ENCODE measurements at places on chromosomes 4 and X. TPM values are rescaled to one million over a fixed set of nuclear protein-coding genes. Genes with fewer than 3 reads are reported as not detected.

SCD5 gene
- total RNA-seq: 16.7 TPM

SORCS2 gene
- 5.0 TPM for total RNA-seq

ADH1C gene
- 2.6 TPM for total RNA-seq

- DNase-seq: no peak
Observed at GRCh38 chr4:185909972-185910371, 98.0 kb upstream of the SORBS2 start.

DNA sequence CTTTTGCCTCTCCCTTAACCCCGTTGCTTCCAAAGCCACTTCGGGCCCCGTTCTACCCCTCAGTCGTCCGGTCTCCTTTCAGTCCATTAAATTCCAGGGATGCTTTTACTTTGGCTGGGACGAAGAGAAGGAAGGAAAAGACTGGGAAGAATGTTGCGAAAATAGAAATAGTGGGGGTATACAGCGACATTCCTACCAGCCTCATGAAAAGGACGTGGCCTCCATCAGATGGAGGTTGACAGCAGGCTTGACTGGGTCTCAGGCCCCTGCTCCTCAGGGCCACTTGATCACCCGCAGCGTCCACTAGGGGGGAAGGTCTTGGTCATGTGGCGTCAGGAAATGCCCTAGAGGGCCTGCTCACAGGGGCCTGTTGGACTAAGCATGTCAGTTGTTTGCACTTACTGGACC is 657 bp upstream of the ANKRD50 start:
- peak; percentile 89 for DNase-seq

GRCh38 chr4:158068068-158068467 is 104.8 kb downstream of the GASK1B start:
- DNase-seq: no peak

- no peak for DNase-seq
Observed at GRCh38 chr4:21893136-21893535, 55.4 kb downstream of the KCNIP4 start.

- no peak for DNase-seq
Observed at GRCh38 chr4:53192496-53192895, 173.4 kb downstream of the SCFD2 start.

DNA sequence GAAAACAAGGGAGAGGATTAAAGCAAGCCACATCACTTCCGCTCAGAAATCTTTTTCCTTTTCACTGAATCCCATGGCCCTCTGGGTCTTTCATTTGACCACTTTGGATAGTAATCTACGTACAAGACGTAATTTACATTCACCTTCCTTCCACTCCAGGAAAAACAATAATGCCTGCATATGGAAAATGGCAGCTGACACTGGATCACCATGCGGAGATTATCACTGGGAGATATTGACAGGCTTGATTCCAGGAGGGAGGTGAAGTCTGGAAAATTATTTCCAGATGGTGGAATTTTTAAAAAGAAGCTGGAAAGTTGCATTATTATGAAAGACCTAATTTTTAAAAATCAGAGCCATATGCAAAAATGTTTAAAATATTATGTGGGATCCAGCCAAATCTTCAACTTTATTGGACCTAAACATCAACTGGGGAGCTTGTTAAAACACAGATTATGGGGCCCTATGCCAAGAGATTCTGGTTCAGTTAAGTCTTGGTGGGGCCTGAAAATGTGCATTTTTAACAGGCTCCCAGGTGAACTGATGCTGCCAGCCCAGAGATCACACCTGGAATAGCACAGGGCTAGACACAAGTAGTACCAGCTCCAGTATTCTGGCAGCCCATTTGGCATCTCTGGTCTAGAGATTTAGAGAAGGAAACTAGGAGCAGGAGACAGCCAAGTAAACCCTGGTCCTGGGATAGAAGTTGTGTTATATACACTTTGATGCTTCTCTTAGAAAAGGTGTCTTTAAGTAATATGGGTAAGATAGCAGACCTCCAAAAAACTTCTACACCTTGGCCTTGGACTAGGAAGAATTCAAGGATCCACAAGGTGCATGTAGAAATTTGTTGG is 290.3 kb upstream of the LDB2 start:
- no peak for DNase-seq

- DNase-seq: no peak
Observed at GRCh38 chr4:138138774-138139173, 103.4 kb downstream of the SLC7A11 start.
